ENCODE measurements at places on chromosomes 6 and 20.

- peak; percentile 25 for DNase-seq
Observed at GRCh38 chr20:62303340-62304226, 786 bp downstream of the ADRM1 start.

- DNase-seq, result no peak
Observed at GRCh38 chr6:167415441-167415961, 90.6 kb downstream of the TTLL2 start.

- DNase-seq, result no peak
Observed at GRCh38 chr6:169568314-169569087, 133.3 kb downstream of the WDR27 start.

DNA sequence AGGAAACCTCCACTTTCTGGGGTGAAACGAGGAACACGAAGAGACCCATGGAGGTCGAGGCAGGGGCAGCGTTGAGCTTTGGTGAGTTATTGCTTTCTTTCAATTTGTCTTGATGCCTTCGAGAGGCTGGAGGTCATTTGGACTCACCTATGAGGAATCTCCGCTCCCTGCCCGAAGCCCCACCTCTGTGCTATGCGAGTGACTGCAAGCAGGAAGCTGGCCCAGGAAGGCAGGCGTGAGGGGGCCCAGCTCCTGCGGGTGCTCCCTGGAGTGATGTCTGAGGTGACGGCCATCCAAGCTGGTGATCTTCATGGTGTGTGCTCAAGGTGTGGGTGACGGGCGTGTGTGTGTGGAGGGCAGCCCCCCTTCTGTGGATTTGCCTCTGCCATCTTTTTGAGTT is 13.0 kb downstream of the PSMG4 start:
- DNase-seq, result no peak

DNA sequence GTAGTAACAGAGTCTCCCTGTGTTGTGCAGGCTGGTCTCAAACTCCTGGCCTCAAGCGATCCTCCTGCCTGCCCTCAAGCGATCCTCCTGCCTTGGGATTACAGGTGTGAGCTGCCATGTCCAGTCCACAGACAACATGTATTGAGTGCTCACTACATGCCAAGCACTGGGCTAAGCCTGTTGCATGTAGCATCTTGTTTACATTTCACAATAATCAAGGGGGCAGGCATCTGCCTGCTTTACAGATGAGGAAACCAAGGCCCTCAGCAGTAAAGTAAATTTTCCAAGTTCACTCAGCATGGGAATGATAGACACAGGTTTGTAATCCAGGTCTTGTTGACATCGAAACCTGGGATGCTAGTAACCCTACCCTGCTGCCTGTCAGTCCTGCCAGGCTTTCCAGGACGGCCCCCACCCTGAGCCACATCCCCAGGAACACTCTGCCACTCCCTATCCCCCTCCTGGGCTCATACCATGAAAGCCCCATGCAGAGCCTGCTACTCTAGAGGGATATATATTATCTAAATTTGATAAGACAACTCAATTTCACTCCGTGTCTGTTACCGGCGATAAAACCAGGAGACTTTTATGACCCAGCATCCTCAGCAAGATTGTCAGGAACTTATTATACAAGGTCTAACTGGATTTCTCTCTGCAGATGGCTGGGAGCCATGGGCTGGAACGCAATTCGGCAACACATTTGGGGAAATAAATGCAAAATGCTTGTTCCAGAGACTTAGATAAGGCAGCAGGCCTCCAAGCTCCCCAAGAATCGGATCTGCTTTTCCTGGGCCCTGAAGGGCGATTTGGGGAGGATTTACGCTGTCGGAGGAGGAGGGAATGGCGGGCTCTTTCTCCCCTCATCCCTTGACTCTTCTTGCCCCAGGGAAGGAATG is 30.4 kb downstream of the CD40 start:
- no peak for DNase-seq

- DNase-seq, result peak; percentile 3
Observed at GRCh38 chr6:168193816-168194721, 115.1 kb upstream of the FRMD1 start.

Measured in activated CD4-positive, alpha-beta T cell treated with anti-CD3 and anti-CD28 coated beads, Interleukin-2, amount 50 U/mL, for 48 hours (primary cell).